Body of pancreas (tissue), 4 donors: ENCODE measurements at places on chromosomes 11 and 22.

DNA sequence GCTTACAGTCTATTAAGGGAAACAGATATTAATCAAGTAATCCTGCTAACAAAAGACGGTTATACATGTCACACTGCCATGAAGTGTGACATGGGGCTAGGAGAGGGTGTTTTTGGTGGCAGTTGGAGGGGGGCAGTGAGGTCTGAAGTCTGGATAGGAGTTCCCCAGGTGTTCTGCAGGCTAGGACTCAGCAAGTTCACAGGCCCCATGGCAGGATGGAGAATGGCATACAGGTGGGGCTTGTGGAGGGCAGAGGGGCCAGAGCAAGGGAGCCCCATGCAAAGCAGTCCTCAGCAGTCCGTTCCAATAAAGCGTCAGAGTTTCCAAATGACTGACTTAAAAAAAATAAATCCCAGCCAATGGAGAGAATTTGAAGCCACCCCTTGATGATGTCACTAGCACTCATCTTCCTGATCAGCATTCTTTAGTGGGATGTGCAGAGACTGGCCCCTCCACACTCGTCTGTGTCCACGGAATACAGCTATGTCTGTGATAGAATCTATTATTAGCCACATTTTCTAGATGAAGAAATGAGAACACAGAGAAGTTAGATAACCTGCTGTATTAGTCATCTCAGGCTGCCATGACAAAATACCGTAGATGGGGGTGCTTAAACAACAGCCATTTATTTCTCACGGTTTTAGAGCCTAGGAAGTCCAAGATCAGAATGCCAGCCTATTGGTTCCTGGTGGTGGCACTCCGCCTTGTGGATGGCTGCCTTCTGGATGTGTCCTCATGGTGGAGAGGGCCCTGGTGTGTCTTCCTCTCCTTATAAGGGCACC lies 32.6 kb downstream of the PRDM11 start:
- no peak for DNase-seq

- DNase-seq: no peak
Observed at GRCh38 chr11:81377418-81377817, 1356.2 kb downstream of the FAM181B start.

DNA sequence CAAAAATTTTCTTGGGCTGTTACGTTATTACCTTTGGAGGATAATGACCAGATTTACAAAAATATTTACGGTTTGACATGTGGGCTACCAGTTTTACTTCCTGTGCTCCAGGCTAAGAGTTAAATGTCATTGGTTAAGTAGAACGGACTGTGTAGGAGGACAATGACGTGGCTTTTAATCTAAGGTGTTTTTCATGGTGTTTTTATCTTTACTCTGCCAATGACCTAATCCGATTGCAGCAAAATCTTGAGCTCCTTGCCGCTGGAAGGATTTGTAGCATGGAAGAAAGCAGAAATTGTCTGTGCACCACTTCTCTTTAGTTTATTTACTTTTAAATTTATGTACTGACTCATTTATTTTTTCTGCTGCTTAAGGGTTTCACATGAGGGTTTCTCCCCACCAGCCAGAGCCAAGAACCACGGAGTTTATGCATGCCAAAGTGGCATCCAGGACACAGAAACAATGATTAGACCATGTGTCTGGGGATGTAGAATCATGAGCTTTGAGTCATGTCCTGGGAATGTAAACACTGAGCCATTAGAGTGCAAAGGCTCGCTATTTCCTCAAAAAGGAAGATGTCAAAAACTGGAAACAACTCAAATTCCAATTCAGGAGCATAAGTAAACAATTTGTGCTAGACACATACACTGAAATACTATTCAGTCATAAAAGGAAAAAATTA lies 1.9 kb upstream of the CARD16 start:
- DNase-seq: peak; percentile 20

- DNase-seq: no peak
Observed at GRCh38 chr11:127994736-127995135, 592.6 kb downstream of the ETS1 start.
